ENCODE measurements at places on chromosomes 1 and 21.

GRCh38 chr1:231600458-231600976, 26.1 kb upstream of the DISC1 start:
- no peak for DNase-seq

DNA sequence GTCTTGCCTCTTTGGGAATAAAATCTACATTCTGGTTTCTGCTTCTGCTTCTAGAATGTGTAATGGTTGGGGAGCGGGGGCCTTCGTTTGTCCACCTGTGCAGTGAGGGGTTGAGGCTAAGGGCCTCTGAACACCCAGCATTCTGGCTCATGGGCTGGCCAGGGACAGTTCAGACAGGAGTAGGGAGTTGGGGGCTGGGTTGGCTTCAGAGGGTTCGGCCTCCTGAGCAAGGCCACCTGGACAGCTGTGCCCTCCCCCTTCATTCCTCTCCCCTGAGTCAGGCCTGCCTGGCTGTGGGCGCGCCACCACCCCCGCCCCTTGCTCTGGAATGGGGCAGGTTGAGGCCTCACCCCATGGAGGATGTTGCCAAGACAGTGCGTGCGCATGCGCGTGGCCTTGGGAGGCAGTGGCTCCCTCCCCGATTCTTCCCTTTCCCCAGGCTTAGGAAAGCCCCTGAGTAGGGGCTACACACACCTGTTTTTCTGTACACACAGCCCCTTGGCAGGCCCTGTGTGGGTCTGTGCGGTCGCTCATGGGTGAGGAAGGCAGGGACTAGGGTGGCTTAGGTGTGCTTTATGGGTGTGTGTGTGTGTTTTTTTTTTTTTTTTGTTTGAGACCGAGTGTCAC, 57.0 kb downstream of the YARS1 start:
- peak; percentile 43 for DNase-seq

GRCh38 chr1:106435269-106435668, 621.2 kb upstream of the PRMT6 start:
- no peak for DNase-seq

- DNase-seq = no peak
Observed at GRCh38 chr21:44335266-44336059, 3.7 kb downstream of the CFAP410 start.

GRCh38 chr1:165861911-165862310, 34.5 kb downstream of the UCK2 start:
- DNase-seq = no peak

DNA sequence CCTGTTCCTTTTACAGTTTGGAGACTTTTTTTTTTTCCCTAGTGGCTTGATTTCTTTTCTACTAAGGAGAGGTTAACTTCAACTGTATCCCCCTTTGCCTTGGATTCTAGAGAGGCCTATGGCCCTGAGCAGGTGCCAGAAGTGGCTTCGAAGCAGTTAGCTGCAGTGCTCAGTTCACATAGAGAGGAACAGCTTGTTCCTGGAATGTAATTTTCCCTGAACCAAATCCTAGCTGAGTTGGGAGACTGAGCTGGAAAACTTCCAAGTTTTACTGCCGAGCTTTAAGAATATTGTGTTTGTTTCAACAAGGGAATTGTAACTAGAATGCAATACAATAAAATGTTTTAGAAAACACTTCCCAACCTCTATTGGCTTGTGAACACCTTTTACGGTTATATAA, 17.5 kb downstream of the RD3 start:
- no peak for DNase-seq

DNA sequence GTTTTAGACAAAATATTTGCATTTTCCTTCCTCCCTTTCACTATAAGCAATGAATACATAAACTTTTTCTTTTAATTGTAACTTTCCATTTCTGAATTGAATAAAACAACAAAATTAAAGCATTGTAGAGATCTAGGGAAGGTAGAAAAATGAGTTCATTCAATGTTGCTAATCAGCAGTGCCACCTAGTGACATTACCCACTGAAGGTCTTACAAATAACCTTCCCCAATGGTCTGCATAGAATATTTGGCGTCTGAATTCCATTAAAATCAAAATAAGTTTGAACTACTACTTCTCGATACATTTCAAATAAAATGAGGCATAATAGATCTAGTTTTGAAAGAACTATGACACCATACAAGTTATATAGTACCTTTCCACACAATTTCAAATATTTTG, 19.6 kb downstream of the FH start:
- DNase-seq = no peak

DNA sequence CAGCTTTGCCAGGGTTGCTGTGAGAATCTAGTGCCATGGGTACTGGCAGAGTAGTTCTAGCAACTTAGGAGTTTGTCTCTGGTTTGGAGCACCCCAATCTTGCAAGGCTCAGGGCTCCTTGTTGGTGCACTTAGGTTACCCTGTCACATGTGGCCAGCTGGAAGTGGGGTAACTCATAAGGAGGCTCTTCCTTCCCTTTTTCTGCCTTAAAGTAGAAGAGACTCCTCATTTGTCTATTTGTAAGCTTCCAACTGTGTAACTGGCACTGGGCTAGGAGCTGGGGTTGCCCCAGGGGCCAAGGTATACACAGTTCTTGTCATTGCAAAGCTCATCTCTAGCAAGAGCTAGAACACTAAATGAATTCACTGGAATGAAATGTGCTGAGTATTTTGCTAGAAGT, 10.6 kb downstream of the MROH7 start:
- DNase-seq = no peak

DNA sequence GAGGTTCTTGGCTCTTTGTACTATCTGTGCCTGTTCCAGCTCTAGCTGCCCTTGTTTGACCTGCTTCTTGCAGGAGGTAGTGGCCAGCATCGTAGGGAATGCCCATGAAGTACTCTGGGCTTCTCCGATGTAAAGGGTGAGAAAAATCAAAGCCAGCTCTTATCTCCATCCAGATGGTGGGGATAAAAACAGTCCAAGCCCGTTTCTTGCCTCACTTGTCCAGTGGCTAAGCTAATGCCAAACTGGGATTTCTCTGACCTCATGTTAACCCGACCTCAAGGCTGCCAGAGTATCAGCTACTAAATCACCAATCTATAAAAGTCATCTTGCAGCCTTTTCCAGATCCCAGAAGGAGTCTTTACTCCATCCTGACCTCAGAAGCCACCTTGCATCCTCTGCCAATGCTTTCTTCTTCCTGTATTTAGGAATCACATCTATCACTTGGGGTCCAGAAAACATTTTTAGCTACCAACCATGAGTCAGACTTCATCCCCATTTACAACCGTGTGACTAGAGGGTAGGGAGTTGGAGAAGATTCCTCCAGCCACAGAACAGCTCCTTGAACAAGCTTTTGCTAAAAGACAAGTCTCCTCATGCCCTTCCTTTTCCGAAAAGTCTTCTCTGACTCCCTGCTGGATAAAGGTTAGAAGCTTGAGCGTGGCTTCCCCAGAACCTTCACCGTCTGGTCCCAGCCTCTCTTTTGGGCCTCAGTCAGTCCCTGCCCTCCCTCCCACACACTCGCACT, 35.9 kb downstream of the KCNC4 start:
- DNase-seq = no peak

GRCh38 chr1:6770751-6771440, 14.4 kb upstream of the CAMTA1 start:
- no peak for DNase-seq

- no peak for DNase-seq
Observed at GRCh38 chr1:20409012-20409411, 77.0 kb downstream of the CAMK2N1 start.

- no peak for DNase-seq
Observed at GRCh38 chr1:244181867-244182266, 130.8 kb downstream of the ZBTB18 start.

DNA sequence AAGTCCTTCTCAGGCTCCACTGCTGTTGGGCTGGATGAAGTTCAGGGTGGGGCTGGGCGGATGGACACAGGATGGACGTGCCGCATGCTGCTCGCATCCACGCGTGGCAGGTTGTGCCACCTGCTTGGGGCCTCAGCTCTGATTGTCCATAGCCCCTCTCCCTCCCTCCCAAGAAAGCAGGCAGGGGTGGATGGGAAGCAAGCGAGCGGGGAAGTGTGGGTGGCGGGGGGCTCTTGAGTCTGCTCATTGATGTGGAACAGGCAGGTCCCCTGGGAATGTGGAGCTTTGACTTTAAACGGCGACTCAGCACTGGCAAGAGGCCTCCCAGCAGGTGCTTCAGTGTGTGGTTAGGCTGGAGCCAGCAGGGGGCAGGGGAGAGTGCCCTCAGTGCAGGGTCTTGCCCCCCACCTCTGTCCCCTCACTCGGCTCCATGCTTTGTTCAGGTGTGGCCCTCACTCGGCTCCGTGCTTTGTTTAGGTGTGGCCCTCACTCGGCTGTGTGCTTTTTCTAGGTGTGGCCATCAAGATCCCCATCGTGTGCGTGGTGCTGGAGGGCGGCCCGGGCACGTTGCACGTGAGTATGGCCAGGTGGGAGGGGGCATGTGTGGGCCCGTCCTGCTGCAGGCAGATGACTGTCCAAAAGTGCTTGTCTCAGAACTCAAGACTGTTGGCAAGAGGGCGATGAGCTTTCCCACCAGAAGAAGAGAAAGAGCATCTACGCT, 23.9 kb downstream of the TRPM2 start:
- no peak for DNase-seq

DNA sequence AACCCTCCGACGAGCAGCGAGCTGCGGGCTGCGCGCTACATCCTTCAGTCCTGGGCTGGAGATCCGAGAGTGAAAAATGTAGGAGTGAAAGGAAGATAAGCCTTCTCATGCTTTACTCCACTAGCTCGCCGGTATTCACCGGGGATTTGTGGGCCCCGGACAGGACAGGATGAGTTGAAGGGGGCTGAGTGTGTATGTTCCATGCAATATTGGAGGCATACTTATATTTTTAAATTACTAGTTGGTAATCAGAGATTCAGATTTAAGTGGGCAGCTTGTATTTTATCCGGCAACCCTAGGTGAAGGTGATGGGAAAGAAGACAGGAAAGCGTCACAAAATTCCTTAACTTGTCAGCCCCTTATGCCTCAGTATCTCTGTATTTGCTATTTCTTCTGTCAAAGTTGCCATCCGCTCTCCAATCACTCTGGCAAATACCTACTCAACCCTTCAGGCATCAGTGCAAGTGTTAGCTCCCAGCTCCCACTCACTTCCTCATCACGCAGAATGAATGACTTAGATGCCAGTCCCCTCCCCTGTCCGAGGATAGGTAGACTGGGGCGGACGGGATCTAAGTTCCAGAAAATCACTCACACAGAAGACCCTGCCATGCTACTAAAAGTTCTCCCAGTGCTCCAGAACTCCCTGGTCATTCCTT, 503 bp upstream of the PIGM start:
- DNase-seq = no peak

- DNase-seq = no peak
Observed at GRCh38 chr1:41558761-41559171, 74.3 kb upstream of the EDN2 start.

Measured in glutamatergic neuron (in vitro differentiated cells).